ENCODE measurements at places on chromosomes 4 and X.

- no peak for DNase-seq
These were observed 22.6 kb downstream of the LAMP2 start for GRCh38 chrX:120446498-120446897.

GRCh38 chr4:106186201-106186600 is 129.8 kb downstream of the TBCK start:
- no peak for DNase-seq

GRCh38 chr4:102799816-102800215 is 27.5 kb downstream of the UBE2D3 start:
- DNase-seq, result no peak

DNA sequence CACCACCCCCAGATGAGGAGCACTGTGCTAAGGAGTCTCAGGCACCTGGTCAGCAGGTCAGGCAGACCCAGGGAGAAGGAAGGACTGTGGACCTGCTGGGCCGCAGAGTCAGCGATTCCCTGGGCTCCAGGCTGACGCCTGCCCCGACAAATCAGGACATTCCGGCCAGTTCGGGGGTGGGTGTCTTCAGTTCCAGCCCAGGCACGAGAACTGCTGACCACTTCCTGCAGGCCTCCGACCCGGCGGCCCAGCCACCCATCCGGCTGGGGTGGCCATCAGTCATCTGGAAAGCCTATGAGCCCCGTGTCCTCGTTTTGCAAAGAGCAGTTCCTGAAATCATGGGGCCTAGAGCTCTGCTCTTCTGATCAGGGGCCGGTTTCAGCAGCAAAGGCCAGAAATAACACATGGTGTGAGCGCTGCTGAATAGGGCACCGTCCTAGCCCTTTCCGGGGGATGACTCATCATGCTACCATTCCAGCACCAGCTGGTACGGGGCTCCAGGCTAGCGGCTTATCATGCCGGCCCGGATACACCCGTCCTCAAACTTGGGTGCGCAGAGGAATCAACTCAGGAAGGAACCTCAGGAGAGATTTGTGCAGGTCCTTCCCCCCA is 7.8 kb upstream of the SH3TC1 start:
- no peak for DNase-seq

DNA sequence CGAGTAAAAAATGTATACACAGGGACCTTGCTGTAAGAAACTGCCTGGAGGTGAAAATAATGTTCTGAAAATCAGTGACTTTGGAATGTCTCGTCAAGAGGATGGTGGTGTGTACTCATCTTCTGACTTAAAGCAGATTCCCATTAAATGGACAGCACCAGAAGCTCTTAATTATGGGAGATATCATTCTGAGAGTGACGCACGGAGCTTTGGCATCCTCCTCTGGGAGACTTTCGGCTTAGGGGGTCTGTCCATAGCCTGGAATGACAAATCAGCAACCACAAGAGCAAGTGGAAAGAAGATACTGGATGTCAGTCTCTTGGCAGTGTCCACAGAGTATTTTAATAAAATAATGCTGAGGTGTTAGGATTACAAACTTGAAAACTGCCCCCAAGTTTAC is 129.4 kb downstream of the THOC2 start:
- no peak for DNase-seq

GRCh38 chr4:128521648-128522111 is 234.1 kb upstream of the PGRMC2 start:
- DNase-seq, result no peak
